ENCODE measurements at places on chromosomes 2 and 18.

GRCh38 chr2:232421189-232421785, 14.6 kb downstream of the ALPG start:
- no peak for DNase-seq

GRCh38 chr2:168515502-168515901, 59.4 kb downstream of the CERS6 start:
- DNase-seq, result no peak

- no peak for DNase-seq
Measured at GRCh38 chr18:13269521-13270011, 51.0 kb downstream of the LDLRAD4 start.

DNA sequence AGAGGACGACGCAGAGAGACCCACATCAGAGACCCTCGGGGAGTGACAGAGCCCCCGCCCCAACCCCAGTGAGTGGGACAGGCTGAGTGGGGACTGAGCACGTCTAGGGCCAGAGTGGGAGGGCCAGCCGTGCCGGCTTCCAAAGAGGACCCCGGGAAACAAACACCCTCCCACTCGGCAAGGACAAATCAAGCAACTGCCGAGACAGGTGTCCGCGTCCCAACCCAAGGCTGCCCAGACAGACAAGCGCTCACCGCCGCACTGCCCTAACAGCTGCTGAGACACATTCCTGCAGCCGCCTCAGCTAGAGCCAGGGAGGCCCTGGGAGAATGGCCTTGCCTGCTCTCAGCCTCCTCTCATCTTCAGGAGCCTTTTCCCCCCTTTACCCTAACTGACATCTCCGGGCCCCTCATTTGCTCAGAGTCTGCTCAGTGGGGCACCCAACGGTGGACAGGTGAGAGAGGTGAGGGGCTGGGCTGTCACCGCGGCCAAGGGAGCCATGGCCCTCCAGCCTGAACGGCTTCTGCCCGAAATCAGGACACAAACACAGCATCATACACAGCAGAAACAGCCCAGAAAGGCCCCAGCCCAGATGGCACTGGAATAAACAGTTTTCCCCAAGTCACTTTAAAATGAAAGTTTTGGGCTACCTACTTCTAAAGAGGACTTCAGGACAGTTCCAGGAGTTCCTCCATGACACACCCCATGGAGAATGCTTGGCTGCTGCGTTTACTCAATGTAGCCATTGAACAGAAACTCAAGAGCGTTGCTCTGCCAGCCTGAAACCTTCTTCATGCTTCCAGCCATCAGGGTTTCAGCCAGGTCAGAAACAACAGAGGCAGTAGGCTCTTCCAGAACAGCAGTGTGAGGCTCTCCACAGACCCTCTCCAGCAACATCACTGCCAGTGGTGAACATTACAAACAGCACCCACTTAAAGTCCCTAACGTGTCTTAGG, 23.6 kb downstream of the SLC66A2 start:
- DNase-seq, result peak; percentile 9

- DNase-seq, result no peak
Measured at GRCh38 chr18:70221156-70221914, 15.8 kb upstream of the RTTN start.

GRCh38 chr18:9708057-9708433, at the start of gene RAB31:
Gene RAB31 (plus strand): TSS chr18:9708301. CDS start chr18:9708406, 105 bp downstream.
- peak; percentile 69 for DNase-seq

- no peak for DNase-seq
Measured at GRCh38 chr18:59917422-59917821, 17.6 kb downstream of the PMAIP1 start.

DNA sequence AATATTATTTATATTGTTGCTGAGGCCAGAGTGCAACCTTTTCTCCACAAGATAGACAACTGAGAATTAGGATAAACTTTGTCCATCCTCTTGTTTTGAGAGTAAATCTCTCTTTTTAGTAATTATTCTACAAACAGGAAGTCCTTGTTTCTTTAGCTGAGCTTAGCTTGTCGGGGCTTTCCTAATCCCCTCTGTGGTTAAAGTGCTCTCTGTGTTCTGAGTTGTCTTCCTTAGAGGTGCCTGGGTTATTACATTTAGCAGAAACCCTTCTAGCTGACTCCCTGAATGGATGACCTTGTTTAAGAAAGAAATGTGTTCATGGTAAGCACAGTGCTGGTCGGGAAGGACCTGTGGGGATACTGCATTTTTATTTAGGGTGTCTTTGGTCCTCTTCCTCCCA, 12.7 kb downstream of the USP39 start:
- DNase-seq, result no peak

DNA sequence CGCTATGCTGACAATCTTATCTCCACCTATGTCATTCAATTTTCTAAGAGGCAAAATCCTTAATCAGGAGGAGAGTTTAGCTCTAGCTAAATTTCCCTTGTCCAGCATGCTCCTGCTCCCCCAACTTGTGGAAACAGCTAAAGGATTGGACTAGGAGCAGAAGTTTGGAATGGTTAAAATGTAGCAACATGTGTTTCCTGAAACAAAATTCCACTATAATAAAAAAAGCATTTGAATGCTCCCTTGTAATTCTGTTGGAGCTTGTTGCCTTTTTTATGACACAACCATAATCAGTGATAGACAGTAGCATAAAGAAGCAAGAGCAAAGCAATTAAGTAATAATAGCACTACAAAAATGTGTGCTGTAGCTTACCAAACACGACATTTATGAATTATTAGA, 6.9 kb downstream of the ACTR3 start:
- DNase-seq, result no peak

Data from CD4-positive, alpha-beta T cell treated with Interleukin-4 for 1 hour (primary cell).